NCI-H1105 treated with DMSO at 0.1 percent for 48 hours (cell line): ENCODE measurements at places on chromosomes 3 and 15.

- DNase-seq, result no peak
Observed at GRCh38 chr3:53585627-53586026, 91.2 kb downstream of the CACNA1D start.

GRCh38 chr3:42022355-42022754 is 60.5 kb upstream of the ULK4 start:
- DNase-seq, result no peak

GRCh38 chr3:127043041-127043641 is 60.2 kb downstream of the PLXNA1 start:
- no peak for DNase-seq

DNA sequence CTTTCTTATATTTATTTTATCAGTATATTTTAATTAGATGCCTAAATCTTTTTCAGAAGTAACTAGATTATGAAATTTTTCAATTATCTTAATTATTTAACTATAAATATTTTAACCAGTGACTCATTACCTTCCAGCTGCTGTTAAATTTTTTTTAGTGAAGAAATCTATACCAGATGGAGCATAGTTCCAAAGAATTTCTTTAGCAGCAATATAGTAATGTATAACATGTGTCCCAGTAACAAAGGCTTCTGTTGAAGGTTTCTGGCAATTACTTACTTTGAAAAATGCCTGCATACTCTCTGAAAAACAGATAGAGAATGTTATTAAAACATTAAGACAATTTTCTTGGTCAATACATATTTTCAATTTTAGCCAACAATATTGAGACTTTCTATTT is 45.1 kb upstream of the CP start:
- DNase-seq, result no peak

DNA sequence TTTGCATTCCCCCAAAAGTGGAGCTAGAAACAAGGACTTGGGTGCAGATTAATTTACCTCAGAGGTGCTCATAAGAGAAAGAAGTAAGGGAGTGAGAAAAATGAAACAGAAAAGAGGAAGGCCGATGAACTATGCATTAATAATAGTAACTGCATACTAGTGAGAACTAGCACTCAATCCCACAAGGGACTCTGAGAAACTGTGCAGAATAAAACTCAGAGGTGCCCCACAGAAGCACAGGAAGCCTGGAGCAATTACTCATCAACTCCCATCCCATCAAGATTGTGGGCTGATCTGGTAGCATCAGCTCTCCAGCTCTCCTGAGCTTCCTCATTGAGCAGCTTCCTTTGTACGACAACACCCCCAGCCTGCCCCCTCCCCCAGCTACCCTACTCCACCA is 50.8 kb downstream of the CLDN18 start:
- no peak for DNase-seq

- DNase-seq, result no peak
Observed at GRCh38 chr3:176914764-176915163, 282.5 kb downstream of the TBL1XR1 start.

DNA sequence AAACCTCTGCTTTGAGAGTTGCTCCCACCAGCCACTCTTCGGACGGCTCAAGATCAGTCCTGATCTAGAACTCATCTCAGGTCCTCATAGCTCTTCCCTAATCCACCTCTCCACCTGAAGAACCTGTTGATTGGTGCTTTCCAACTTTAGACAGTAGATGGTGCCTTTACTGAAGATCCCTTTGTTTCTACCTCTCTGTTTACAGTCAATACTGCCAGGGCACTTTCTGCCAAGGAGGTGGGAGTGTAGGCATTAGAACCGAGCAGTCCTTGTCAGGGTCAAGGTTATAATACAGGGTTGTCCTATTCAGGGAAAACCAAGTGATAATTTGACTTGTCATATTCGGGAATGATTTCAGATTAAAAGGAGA is 1.2 kb downstream of the CGNL1 start:
- peak; percentile 27 for DNase-seq

DNA sequence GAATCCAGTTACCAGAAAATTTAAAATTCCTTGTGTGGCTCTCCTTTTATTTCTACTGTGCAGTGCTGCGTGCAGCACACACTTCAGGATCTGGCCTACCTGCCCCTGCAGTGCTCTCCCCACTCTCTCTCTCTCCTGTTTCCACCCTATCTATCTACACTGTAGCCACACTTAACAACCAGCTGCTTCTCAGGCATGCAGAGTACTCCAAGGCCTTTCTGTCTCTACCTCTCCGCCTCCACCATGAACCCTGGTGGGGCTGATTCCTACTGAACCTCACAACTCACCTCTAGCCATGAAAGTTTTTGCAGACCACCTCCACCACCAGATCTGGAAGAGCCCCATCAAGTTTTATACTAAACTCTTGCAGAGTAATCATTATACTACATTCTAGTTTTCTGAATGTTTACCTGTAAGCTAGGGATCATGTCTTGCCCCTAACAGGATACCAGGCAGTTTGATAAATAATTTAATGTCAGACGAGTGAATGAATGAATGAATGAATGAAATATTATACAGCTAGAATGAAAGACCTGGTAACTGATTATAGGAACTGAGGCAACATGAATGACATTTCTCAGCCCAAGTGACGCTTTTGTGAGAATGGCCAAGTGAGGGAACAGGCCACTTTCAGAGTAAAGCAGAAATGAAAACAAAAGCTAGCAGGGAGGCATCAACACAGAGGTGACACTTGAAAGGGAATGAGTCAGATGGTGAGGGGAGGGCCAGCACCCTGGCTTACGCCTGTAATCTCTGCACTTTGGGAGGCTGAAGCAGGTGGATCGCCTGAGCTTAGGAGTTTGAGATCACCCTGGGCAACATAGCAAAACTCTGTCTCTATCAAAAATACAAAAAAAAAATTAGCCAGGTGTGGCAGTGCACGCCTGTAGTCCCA is 363.5 kb downstream of the FOXP1 start:
- no peak for DNase-seq

- no peak for DNase-seq
Observed at GRCh38 chr15:89395031-89395430, 60.4 kb upstream of the POLG start.

DNA sequence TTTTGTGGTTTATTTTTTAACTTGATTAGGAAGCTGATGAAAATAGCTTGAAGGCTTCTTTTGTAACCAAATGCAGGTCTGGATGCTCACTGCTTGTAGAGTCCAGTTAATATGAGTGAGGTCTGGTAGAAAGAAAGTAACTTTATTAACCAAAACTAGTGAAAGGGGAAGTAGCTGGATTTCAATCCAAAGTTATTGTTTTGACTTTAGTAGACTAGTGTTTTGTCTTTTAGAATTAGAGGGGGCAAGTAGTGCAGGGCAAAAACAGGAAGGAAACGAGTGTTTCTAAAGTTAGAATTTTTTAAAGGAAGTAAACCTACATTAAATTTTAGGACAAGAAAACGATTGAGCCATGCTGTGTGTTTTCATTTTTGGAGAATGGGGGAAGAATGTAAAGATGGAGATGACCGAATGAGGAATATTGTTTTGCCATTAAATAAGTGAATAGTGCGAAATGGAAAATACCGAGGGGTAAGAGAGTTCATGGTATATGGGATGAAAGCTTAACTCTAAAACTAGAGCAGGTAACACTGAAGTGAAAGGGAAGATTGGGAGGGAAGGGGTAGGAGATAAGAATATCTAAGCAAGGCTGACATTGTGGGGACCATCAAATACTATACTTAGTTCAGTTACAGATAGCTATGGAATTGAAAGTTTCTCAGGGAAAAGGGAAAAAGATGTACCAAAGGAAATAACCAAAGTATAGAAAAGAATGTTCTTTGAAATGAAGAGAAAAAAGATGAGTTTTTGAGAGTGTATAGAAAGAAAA is 40.0 kb downstream of the USP3 start:
- no peak for DNase-seq

GRCh38 chr3:96813820-96814650 is at the start of gene EPHA6:
EPHA6 (plus strand) TSS chr3:96814594.
- peak; percentile 74 for DNase-seq

DNA sequence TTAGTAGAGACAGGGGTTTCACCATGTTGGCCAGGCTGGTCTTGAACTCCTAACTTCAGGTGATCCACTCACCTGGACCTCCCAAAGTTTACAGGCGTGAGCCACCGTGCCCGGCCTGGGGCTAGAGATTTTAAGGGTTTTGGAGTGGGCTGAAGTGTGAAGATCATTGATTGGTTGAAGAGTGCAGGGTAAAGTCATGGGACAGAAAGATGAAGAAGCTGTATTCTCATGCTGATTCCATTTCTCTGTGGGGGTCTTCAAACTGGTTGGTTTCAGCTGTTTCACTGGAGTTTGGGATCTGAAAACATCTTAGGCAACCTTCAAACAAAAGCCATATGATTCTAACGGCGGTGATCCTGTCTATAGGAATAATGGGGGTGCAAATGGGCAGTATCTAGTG is 52.1 kb downstream of the GATM start:
- DNase-seq, result no peak

DNA sequence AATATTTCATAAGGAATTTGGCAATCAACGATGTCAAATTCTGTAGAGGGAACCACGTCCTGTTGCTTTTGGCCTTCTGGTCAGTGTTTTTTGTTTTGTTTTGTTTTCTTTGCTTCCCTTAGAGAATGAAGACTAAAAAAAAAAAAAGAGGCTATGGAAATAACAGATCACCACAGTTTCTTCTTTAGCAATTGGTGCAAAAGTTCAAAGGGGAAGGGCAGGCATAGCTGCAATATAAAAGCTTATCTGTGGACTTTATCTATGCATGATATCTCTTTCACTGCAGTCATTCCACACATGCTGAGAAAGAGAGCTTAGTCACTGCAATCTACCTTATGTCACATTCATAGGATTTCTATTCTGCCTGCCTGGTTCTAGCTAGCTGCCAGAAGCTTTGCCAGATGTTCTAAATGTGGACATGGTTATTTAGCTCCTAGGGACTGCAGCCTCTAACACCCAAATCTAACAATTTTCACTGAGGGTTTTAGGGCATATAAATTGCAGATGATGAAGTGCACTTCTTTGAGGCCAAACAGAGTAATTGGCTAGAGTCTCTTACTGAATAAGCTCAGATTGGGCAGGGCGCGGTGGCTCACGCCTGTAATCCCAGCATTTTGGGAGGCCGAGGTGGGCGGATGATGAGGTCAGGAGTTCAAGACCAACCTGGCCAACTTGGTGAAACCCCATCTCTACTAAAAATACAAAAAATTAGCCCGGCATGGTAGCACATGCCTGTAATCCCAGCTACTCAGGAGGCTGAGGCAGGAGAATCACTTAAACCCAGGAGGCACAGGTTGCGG is 637.2 kb downstream of the NTRK3 start:
- DNase-seq, result no peak

- DNase-seq, result no peak
Observed at GRCh38 chr3:66756468-66757036, 241.6 kb upstream of the KBTBD8 start.
